ENCODE measurements at places on chromosomes 6 and 20.

DNA sequence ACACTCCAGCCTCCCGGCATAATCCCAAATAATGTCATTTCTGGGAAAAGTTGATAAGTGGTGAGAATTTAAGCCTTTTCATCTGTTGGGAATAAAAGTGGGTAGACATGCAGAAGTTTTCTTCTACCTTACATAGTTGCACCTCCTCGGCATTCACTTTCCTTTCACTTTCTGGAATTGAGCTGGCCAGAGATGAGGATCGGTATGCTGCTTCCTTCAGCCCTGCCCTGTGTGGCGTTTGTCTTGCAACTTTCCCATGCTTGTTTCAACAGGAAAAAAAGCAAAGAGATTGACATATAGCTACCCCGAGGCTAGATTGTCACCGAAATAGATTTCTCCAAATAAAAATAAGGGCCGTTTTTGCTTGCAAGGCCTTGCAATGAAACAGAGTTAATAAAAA is 65.8 kb upstream of the JAG1 start:
- DNase-seq = no peak

DNA sequence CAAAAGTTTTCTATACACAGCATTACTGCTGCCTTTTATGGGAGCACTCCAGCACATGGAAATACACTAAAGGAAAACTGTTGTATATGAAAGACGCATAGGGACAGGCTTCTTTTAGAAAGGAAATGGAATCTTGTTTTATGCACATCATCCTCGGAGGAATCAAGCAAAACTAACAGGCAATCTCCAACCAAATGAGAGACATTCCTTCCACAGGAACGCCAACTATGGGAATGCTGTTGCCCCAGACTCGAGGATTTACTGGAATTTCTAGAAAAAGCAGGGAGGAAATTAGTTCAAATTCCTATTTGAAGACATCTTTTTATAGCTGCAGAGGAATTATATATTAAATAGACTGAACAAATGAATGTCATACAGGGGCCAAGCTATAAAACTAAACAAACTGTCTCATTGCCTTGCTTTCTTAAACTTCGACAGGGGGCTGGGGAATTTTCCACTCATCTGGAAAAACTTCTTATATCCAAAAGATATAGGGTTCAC is 52.2 kb downstream of the LYRM4 start:
- no peak for DNase-seq

DNA sequence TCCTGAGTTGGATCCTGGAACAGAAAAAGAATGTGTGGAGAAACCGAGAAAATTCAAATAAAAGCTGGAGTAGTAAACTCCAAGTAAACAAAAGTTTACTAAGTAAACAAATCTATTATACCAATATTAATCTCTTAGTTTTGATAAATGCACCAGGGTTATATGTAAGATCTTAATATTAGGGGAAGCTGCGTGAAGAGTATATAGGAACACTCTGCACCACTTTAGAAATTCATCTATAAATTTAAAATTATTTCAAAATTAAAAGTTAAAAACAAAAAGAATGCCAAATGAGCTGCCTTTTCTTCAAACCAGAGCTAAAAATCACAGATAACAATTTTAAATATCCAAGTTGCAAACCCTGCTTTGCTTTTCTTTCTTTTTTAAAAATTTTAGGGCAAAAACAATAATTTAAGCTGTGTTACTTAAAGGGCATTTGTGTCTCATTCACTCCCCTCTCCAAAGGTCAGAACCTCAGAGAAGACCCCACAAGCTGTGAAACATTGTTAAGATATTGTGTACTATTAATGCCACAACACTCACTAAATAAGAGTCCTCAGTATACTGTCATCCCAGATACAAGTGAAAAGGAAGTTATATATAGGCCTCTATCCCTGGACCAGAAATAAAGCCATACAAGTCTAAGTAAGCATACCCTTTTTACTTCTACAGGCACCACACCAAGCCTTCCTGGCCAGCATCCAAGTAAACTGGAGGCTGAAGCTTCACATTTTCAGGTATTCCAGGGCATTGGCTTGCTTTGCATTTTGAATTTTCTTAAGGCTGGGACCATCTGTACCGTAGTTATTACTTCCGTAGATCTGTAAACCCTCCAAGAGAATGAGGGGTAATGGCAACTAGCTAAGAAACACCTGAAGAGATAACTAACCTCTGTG is 7.0 kb downstream of the DNAAF9 start:
- DNase-seq = no peak

DNA sequence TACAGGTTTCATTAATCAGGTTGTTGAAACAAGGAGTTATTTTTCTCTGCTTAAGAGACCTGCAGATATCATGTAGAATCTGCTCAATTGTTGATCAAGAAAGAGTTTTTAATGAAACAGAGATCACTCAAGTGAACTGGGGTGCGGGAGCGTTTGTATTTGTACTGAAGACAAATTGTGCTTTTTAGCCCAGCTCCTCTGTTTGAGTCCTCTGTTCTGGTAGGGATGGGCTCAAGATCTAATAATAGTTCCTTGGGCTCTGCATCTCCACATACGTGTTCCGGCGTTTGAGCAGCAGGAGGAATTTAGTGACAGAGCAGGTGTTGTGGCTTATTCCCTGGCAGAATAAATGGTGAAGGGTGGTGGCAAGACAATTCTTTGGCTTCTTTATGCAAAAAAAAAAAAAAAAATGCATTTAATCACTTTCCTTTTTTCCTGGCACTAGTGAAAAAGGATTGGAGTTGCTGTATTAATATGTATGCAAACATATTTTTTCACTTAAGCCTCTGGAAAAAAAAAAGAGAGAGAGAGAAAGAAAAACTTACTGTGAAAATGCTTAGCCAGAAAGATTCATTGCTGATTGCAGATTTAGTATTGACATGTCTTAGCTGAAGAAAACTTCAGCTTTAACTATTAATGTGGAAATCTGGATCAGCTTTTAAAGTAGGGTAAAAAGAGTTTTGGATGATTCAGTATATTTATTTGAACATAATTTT is 4.0 kb downstream of the CITED2 start:
- DNase-seq = peak; percentile 69

DNA sequence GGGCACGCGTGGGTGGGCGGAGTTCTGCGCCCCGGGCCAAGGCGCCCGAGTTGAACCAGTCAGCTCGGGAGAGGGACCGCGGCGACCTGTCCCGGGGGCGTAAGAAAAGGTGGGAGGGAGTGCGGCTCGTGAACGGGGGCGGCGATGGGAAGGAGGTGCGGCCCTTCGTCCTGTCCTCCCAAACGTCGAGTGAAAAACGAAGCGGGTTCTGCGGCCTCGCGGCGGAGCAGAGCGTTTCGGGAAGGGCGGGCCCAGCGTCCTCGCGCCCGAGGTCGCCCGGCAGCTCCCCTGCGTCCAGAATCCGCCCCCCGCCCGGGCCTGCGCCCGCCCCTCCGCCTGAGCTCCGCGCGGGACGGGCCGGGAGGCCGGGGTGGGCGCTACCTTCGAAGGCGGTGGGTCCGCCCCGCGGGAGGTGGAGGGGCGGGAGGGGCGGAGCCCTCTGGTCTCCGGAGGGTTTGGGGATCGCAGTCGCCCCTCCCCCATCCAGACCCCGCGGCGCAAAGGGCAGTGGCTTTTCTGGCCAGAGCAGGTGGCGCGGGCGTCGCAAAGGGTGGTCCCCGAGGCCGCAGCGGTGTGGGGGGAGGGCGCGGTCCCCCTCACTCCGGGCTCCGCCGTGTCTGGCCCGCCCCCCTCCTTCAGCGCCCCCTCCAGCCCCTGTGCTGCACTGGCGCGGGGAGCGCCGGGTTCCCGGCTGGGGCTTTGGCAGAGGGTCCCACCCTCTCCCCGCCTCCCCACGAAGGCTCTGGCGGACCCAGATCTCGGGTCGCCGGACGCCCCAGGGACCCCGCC is 838 bp downstream of the STMN3 start:
- DNase-seq = no peak

GRCh38 chr20:36130390-36130789 is 24.1 kb upstream of the EPB41L1 start:
- no peak for DNase-seq

- DNase-seq = no peak
Measured at GRCh38 chr20:63735859-63736718, at the start of gene LIME1. Gene LIME1, plus strand, starts transcription at chr20:63736664. Its CDS starts 886 bp downstream, at chr20:63737550.
